GM13976 (cell line): ENCODE measurements at places on chromosomes 16 and 17.

- DNase-seq: no peak
Observed at GRCh38 chr17:48499735-48500434, 30.9 kb downstream of the HOXB1 start.

GRCh38 chr16:86809458-86809955 lies 231.2 kb downstream of the FOXL1 start:
- no peak for DNase-seq

- no peak for DNase-seq
Observed at GRCh38 chr17:56762144-56762543, 71.6 kb downstream of the C17orf67 start.

- DNase-seq: no peak
Observed at GRCh38 chr16:68298907-68299561, 11.7 kb downstream of the SLC7A6OS start.

DNA sequence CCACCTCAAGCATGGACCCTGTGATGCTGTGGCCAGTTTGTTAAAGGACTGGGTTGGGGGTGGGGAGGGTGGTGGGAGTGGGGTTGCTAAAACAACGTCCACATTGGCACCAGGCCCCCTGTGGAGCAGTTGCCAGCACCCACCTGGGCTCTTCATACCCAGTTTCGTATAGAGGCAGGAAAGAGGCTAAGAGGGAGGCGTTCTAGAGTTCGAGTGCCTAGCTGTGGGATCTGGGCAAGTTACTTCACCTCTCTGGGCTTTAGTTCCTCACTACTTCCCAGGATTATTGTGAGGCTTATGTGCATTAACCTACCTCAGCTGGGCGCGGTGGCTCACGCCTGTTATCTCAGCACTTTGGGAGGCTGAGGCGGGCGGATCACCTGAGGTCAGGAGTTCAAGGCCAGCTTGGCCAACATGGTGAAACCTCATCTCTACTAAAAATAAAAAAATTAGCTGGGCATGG lies 1.4 kb downstream of the MFAP4 start:
- DNase-seq: no peak

- no peak for DNase-seq
Observed at GRCh38 chr16:14496786-14497185, 133.3 kb downstream of the PARN start.
